ENCODE measurements at places on chromosomes 5 and 9. TPM values are rescaled to one million over a fixed set of nuclear protein-coding genes. Genes with fewer than 3 reads are reported as not detected.

- DNase-seq, result no peak
Observed at GRCh38 chr9:119332522-119332921, 36.7 kb downstream of the BRINP1 start.

GRCh38 chr5:92977846-92978540 lies 603.0 kb downstream of the NR2F1-AS1 start:
- no peak for DNase-seq

- DNase-seq, result no peak
Observed at GRCh38 chr9:38382141-38382540, 10.4 kb upstream of the ALDH1B1 start.

The RNF208 gene
- total RNA-seq, result 12.1 TPM

Measured in type B pancreatic cell (in vitro differentiated cells).